NCI-H2227 treated with DMSO at 0.1 percent for 48 hours (cell line): ENCODE measurements at places on chromosomes 2 and 18.

DNA sequence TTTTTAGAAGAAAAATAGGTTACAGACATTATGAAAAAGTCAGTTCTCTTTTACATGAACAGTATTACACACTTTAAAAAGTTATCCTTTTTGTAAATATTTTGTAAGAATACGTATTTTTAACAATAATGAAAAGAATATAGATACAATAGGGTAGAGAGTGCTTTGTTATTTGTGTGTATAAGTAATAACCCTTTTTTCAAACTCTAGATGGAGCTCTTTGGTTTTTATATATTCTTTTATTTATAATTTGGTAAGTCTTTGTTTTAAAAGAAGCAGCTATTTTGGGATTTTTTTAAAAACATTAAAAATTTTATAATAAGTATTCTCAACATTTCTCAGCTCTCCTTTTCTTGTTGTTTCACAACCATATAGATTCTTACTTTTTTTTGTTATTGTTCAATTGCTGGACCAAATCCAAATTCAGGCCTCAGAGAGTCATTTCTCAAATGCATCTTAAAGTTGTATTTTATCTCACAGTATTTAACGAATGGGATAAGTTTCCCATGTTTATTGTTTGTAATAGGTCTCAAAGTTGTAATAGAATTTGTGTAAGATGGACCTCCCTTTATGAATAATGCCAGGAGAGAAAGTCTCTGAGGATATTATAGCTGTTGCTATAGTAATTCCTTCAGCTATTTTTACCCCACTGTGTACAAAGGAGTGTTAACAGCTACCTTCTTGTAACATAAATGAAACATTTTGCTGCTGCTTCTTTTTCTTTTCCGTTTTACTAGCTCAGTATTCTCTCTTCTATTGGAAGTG is 46.4 kb downstream of the ACYP2 start:
- no peak for DNase-seq

GRCh38 chr2:31079665-31080064 is 58.6 kb downstream of the GALNT14 start:
- DNase-seq, result no peak

DNA sequence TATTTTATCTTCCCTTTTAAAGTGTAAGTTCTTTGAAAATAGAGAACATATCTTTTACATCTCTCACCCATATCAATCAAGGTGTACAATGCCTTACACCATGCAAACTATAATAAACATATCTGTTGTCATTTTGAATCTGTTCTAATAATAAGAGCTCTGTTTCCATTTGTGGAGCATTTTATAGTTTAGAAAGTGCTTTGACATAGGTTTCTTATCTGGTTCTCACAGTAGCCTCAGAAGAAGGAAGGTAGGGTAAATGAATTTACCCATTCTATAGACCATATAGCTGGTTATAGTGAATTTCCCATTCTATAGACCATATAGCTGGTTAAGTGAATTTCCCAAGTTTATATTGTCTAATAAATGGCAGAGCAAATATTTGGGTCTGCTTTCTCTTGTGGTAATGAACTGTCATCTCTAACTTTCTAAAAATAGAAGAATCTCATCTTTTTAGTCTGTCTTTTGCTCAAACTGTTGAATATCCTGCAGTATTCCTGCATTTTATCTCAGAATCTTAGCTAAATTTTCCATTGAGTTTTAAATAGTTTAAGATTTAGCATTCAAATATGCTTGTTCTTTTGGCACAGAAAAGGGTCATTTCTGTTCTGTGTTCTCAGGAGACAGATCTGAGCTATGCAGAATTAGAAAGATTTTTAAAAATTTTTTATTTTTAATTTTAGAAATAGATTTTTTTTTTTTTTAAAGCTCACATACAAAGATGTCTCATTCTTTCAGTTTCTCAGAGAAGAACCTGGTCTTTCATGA is 80.7 kb upstream of the STON1 start:
- no peak for DNase-seq

- no peak for DNase-seq
Measured at GRCh38 chr18:74074668-74075564, 72.7 kb downstream of the FBXO15 start.

DNA sequence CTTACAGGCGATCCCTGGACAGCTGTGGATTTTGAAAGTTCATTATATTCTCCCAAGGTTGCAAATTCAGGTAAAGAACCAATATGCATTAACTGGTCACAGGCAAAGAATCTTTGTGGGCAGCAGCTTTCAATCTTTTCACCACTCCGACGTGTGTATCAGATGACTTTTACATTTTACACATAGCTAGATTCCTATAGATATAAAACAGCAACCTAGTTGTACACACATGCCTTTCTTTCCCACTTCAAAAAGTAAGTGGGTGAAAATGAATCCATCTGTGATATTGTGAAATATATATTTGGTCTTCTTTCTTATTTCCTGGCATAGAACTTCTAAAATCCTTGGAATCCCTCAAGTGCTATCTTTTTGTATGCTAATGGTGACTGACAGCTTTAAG is 72.5 kb downstream of the SCG2 start:
- no peak for DNase-seq

- DNase-seq, result no peak
Measured at GRCh38 chr18:75199327-75199726, 9.6 kb downstream of the PTGR3 start.

GRCh38 chr2:129165006-129165405 is 814.5 kb upstream of the RAB6C start:
- DNase-seq, result no peak

DNA sequence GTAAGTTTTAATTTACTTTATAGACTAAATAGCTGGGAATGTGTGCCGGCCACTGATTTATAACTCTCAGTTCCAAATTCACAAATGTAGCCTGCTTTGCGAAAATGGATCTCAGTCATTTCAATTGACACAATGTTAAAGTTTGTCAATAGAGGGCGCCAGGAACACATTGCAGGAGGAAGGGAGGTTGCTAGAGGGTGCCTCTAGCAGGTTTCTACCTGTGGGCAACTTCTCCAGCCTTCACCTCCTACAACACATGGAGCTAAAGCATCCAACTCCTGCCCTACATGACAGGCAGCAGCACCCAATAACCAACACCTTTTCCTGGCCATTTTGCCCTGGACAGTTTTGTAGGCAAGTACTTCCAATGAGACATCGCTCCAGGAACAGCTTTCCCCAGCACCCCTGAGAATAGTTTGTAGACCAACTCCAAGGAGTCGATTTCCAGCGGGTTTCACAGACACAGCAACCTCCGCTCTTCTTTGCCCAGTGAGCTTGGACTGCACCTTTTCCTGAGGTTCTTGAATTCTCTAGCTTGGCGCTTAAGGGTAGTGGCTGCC is 784.8 kb upstream of the CDH2 start:
- DNase-seq, result no peak

DNA sequence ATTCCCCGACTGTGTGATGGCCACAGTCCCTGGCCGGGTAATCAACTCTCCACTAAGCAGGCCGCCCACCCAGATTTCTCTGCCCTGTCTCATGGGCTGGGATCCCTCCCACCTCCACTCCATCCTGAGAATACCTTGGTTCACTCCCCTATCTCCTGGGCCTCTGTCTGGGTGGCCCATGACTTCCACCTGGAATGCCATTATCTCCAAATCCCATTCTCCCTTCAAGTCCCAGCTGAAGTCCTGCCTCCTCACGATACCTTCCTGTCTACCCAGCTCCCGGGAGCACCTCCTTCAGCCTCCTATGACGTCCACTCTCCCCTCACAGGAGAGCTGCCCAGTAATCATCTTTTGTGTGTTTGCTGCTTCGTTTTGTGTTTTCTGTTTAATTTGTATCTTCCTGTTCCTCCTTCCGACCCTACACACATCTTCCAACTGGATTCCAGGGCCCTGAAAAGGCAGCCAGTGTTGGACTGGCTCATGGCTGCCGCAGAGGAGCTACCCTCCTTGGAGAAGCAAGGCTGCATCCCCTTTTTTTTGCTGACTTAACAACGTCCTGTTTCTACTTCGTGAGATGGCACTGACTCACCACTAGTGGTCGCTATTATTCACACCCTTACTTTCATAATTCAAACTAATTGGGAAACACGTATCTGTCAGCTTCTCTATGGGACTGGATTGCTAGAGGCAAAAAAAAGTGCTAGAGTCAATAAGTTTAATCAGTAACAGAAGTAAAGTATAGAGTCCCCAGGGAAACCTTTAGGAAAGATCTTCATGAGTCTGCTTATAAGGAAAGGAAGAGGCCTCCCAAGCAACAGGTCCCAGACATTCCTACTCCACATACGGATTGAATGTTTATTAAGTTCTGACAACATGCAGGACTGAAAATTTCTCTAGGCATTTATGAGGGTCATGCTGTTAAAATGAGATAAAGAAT is 171.9 kb upstream of the GATA6 start:
- DNase-seq, result no peak

- no peak for DNase-seq
Measured at GRCh38 chr2:190744041-190744440, 95.2 kb downstream of the NAB1 start.

GRCh38 chr2:128867936-128868636 is 549.4 kb upstream of the HS6ST1 start:
- DNase-seq, result no peak

DNA sequence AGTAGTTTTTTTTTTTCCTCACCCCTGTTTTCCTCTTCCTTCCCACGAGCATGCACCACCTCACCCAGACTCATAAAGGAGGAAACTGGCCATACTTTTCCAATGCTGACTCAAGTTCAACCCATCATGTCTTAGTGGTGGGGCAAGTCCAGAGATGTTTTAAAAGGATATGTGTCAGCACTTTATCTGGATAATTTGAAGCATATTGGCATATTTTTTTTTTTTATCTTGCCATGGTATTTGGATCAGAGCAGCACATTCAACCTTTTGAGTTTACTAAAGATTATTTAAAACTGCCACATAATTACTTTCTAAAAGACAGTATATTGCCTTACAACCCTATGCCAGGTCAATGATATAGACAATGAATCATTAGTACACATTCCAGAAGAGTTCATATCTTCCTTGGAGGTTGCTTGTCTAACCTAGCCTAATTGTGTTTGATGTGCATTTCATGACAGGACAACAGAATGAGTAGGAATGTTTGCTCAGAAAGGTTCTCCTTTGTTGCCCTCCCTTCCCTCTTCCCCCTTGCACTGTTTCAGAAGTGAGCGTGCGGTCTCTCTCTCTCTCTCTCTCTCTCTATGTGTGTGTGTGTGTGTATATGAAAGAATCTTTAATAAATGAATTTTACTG is 950.7 kb upstream of the FAM98A start:
- no peak for DNase-seq

DNA sequence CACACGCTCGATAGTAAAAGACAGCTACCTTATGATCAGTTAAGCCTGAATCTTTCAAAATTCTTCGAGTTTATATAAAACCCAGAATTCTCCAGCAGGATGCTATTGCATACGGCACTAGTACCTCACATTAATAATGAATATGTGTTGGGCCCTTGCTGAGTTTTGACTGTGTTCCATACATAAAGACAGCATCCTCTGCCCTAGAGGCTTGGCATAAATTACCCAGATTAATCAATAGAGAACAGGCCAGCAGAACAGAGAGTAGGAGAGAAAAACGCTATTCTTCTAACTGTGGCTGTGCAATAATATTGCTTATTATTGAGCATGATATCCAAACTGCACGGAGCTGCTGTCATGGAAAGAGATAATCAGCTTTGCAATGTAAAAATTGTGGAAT is 194.3 kb downstream of the SOX11 start:
- no peak for DNase-seq

DNA sequence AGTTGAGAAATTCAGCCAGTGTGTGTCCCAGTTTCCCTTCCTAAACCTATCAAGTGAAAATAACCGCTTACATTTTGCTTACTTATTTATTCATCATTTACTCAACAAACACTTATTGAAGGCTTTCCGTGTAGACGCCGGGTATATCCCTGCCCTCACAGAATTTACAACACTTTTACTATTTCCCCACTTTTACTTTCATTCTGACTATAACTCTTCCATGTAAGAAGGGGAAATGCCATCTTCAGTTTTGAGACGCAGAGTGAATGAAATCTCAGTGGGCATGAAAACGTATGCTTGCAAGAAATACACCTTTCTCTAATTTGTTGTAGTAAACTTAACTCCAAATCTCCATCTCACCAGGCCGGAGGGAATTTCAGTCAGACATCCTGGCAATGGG is 251.0 kb upstream of the CHAC2 start:
- DNase-seq, result no peak
